ENCODE measurements at places on chromosomes 6 and 20.

DNA sequence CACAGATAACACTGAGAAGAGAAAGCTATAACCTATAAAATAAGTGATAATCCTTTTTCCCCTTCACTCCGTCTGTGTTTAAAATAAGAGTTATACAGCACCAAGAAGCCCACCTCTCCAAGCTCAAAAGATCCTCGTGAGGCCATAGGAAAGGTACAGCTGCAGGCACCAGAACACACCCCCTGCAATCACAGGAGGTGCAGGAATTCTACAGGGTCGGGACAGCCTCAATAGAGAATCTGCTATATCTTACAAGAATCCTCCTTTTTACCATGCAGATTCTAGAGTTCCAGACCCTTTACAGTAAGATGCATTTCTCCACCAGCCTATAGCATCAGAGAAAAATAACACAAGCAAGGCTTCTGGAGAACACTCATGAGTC is 5.0 kb upstream of the ADGRF1 start:
- no peak for DNase-seq

DNA sequence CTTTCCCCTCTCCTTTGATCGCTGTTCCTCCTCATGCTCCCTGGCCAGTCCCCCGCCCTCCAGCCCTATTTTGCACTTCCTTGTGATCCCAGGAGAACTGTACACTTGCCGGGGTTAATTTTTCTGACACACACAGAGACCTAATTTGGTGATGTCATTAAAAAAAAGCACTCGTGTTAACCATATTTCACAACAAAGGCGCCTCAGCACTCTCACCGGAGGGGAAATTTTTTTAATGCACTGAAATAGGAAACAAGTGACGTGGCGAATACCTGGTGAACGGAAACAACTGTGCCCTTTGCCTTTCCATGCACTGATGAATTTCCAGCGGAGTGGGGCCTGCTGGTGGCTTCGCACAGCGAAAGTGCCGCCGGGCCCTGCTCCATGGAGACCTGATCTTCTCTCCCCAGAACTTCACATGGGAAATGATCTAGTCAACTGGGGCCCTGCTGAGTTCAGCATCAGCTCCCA is 53.9 kb upstream of the TAGAP start:
- DNase-seq, result no peak

DNA sequence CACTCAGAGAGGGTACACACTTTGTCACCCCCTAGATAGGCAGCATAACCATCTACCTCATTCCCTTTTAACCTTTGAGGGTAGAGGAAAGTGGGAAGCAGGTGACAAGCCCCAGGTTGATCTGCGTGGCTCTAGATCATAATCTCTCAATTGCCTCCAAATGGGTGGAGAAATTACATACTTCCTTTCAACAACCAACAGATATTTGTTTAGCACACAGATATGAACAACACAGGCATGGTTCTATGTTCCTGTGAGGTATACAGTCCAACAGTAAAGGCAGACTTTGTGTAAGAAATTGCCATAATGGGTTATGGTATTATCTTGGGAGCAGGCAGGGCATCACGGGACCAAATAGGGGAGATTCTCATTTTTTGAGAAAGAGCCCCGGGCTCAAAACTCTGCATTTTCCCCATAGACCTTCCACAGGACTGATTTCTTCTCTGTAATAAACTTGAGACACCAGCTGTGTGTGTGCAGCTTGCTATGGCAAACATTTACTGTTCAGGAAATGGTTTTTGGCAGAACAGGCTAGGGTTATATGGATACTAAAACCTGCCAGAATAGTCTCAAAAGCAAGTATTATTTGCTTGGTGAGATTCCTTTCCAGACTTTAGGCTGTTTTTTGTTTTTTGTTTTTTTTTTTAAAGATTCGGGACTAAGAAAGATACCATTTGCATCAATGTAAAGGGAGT is 126.2 kb downstream of the CD164 start:
- no peak for DNase-seq

- no peak for DNase-seq
Observed at GRCh38 chr20:50256577-50256976, 65.9 kb downstream of the CEBPB start.

GRCh38 chr6:6584310-6585002 is 4.1 kb upstream of the LY86 start:
- no peak for DNase-seq

DNA sequence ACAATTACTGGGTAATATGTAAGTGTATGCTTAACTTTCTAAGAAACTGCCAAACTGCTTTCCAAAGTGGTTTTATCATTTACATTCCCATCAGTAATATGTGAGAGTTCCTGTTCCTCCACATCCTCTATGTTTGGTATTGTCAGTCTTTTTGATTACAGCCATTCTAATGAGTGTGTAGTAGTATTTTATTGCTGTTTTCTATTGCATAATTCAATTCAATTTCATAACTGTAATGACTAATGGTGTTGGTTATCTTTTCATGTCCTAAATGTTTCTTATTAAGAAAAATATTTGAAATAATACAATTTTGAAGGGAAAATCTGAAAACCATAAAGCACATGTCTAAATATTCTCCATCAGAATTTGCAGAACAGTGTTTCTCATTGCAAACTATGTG is 119.3 kb downstream of the MAP3K7 start:
- DNase-seq, result no peak

DNA sequence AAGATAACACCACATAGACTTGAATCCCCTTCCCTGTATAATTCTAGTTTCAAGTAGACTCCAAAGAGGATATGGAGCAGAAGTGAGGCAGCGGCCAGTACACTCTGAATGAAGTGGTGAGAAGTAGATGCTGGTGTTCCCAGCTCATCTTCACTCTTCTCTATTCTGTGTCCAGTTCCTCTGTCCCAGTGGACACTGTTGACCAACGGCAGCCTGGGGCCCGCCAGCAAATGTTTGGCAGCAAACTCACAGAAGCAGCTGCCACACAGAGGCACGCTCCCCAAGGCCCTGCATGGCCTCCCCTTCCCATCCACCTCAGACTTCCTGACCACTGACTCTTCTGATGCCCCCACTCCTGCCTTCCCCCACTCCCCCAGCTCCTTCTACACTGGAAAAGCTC is 358.9 kb upstream of the ID4 start:
- DNase-seq, result no peak

GRCh38 chr6:165729307-165729936 is 66.4 kb upstream of the PDE10A start:
- no peak for DNase-seq

GRCh38 chr20:23915844-23916243 is 36.3 kb upstream of the CST5 start:
- no peak for DNase-seq

GRCh38 chr20:62305765-62306413 is 3.1 kb downstream of the ADRM1 start:
- no peak for DNase-seq
